Erythroblast (primary cell): ENCODE measurements at places on chromosomes 12 and 14.

- no peak for DNase-seq
Measured at GRCh38 chr12:1620092-1620491, 8.9 kb upstream of the WNT5B start.

DNA sequence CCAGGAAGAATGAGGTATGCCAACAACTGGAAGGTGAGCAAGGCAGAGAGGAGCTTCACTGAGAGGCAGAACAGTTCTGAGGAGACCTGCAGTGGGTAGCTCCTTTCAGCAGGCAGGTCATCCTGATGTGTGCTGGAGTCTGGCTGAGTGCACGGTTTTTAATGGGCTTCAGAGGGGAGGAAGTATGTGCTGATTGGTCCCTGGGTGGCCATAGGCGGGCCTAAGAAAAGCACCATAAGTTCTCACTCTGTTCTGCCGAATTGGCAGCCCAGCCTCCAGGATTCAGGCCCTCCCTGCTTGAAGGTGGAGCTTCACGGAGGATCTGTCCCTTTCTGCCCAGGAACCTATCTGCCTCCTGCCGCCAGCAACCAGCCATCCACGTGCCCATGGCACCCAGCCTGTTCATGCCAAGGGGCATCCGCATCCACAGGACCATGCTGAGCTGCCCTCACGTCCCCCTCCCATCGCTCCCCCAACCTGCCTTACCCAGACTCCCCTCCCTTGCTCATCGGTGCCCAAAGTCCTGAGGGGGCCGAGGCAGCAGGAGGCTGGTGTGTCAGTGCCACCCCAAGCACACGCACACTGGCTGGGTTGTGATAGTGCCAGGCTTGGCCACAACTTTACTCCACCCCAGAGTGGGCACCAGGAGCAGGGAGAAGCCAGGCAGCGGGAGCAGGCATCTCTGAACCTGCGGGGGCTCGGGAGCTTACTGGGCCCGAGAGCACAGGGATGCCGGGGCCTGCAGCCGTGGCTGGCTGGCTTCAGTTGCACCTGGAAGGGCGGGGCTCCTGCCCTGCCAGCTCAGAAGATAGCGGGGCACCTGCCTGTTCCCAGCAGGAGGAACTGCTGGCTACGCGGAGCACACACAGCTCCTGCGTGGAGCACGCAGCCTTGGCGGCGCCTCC is 608.4 kb upstream of the FOXG1 start:
- no peak for DNase-seq

GRCh38 chr14:93683226-93683625 is 105.1 kb downstream of the PRIMA1 start:
- DNase-seq = peak; percentile 40

- no peak for DNase-seq
Measured at GRCh38 chr14:45199230-45199629, 53.8 kb downstream of the MIS18BP1 start.

DNA sequence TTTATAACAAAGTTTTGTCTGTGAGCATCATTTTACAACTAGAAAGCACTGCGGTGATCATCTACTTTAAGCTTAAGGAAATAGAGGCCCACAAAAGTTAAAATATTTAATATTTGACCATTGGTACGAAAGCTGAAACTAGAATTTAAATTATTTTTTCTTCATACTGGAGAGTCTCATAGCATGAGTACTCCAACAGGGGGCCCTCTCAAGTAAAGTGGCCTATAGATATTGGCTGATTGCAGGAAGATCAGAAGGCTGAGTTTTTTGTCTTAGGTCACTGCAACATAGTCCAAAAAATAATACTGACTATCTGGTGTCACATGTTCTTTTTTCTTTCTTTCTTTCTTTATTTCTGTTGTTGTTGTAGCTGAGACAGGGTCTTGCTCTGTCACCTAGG is 75.3 kb upstream of the ZDHHC17 start:
- peak; percentile 34 for DNase-seq

DNA sequence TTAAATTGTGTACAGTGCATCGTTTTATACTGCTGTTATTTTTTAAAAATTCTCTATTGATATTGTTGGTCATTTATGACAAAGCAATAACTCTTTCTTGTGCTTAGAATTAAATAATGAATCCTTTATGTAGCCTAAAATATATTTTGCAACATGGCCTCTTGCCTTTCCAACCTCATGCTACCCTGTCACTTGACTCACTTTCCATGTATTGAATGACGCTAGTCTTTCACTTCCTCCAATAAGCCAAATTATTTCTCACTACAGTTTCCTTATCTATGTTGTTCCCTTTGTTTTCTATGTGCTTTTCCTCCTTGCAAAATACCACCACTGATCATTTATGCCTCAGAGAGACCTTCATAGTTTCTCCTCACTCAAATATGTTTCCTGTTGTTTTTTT is 16.3 kb upstream of the EPYC start:
- DNase-seq = no peak

DNA sequence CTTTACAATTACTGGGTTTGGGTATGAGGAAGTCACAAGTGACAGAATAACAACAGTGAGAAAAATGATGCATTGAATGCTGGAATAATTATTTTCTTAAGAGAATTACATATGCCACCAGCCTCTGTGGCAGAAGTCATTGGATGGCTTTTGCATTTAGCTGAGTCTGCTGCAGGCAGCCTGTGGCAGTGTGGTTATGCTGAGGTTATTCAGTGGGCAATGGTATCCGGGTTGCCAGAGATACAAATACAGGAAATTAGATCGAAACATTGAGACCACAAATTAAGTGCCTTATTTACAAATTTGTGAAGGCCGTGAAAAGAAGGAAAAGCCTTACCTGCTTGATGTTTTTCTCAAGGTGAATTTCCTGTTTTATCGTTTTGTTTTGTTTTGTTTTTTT is 1050.0 kb downstream of the GALC start:
- DNase-seq = no peak

DNA sequence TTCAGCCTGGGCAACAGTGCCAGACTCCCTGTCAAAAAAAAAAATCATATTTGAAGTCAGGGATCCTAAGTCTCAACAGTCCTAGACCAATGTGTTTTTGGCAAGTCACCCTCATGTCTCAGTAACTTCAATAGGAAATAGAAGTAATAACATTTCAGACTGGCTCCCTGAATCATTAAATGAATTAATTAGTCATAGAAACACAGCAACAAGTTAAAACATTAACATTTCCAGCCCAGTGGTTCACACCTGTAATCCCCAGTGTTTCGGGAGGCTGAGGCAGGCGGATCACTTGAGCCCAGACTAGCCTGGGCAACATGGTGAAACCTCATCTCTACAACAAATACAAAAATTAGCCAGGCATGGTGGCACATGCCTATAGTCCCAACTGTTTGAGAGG is 125.2 kb downstream of the GTF2A1 start:
- no peak for DNase-seq

DNA sequence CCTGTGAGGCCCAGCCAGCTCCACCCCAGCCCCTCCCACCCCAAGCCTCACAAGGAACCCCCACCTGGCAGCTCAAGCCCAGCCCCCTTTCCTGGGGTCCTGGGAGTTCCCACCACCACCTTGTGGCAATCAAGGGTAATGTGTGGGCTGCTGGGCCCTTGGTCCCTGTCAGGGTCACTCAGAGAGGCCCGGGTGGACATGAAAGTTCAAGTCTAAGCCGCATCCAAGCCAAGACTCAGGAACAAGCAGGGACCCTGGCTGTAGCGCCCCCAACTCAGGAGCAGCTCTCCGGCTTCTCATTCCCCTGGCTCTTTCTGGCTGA is 106.4 kb upstream of the C14orf180 start:
- DNase-seq = no peak

DNA sequence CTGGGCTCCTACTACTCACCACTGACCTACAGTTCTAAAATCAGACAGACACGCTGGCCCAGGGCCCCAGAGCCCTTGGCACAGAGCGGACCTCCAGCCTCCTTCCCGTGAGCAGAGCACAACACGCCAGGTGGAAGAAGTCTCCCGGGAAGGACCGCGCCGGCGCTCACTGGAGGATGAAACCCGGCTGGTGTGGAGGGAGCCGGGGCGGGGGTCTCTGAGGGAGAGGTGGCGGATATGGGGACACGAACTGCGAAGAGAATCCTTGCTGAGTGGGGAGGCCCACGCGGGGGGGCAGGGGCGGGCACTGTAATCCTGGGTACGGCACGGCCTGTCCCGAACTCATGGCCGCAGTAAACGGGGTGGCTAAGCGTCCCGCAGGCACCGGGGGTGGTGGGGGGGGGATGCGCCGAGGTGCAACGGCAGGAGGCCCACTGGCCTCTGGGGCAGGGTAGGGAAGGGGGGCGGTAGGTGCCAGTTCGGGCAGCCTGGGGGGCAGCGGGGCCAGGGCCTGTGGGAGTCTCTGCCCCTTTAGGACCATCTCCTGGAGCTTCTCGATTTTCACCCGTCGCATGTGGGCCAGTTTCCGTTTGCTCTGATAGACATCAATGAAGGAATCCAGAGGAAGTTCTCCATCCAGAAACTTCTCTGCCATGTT is 28.8 kb downstream of the VPS37B start:
- DNase-seq = no peak

- DNase-seq = no peak
Measured at GRCh38 chr12:78101113-78101876, 270.6 kb downstream of the NAV3 start.

GRCh38 chr12:77324763-77325468 is 259.5 kb upstream of the E2F7 start:
- DNase-seq = peak; percentile 35

DNA sequence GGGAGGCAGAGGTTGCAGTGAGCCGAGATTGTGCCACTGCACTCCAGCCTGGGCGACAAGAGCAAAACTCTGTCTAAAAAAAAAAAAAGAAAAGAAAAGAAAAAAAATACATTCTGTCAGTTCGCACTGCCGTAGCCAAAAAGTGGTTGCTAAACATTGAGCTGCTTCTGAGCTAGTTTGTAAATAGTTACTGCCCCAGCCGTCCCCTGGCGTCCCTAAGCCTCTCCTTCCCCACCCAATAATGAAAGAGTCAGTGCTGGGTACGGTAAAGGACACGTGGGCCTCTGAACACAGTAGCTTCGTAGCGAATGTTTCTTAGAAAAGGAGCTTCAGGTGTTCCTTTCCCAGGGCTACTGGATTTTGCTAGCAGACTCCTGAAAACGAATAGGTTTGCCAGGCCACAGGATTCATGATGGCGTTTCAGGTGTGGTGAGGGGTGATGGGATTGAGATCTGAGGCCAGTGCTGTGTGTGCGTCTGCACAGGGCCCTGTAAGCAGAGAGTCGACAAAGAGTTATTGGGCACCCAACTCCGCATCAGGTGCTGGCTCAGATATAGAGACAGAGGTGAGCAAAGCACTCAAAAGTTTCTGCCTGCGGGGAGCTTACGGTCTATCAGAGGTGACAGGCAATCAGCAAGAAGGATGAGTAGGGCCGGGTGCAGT is 94.1 kb downstream of the LGMN start:
- no peak for DNase-seq

GRCh38 chr14:56807386-56808109 is 2.7 kb downstream of the OTX2 start:
- no peak for DNase-seq

- no peak for DNase-seq
Measured at GRCh38 chr14:68308726-68309520, 483.9 kb downstream of the ZFP36L1 start.

DNA sequence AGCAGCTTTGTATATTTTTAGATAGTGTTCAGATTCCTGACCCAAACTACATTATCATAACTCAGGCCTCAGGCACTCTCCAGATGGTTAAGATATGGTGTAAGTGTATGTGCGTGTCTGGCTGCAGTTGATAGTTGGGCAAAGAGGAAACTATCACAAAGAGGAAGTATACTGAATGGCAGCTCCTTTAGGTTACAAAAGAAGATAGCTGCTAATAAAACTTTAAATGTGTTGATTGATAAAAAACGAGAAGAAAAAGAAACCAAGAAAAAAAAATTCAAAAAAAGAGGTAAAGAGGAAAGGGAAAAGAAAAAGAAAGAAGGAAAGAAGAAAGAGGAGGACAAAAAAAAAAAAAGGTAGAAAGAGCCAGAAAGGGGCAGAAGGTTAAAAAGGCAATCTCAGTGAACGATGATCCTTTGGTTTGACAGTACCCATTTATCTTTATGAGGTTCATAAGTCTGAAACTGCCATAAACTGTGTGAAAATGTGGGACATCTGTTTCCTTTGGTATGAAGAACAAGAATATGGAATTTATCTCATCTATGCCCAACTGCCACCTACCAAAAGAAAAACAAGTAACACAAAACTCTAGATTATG is 42.2 kb downstream of the TAOK3 start:
- DNase-seq = peak; percentile 94

DNA sequence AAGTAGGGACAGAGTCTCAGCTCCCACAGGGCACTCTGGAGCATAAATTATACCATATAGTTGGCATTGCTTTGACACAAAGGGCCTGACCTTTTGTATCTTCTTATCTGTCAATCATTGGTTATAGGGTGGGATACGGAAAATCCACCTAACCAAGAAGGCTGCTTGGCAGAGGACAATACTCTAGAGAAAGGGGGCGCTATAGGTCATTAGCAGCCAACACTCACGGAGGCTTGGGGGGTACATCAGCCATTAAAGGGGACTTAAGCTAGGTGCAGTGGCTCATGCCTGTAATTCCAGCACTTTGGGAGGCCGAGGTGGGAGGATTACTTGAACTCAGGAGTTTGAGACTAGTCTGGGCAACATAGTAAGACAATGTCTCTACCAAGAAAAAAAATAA is 22.9 kb downstream of the SPTSSA start:
- peak; percentile 12 for DNase-seq

- DNase-seq = no peak
Measured at GRCh38 chr14:72679141-72679535, 214.8 kb downstream of the DPF3 start.

DNA sequence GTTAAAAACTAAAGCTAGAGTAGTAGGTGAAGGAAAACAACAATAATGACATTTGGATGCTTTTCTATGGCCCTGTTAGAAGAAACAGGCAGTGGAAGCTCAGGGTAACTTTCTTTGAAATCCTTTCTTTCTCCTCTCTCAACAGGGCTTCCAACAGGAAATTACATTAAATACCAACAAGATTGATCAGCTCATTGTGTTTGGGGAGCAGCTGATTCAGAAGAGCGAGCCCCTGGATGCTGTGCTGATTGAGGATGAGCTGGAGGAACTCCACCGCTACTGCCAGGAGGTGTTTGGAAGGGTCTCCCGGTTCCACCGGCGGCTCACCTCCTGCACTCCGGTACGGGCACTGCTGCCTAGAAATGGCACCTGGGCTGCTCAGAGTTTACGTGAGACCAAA is 81.5 kb downstream of the ESR2 start:
- DNase-seq = no peak

DNA sequence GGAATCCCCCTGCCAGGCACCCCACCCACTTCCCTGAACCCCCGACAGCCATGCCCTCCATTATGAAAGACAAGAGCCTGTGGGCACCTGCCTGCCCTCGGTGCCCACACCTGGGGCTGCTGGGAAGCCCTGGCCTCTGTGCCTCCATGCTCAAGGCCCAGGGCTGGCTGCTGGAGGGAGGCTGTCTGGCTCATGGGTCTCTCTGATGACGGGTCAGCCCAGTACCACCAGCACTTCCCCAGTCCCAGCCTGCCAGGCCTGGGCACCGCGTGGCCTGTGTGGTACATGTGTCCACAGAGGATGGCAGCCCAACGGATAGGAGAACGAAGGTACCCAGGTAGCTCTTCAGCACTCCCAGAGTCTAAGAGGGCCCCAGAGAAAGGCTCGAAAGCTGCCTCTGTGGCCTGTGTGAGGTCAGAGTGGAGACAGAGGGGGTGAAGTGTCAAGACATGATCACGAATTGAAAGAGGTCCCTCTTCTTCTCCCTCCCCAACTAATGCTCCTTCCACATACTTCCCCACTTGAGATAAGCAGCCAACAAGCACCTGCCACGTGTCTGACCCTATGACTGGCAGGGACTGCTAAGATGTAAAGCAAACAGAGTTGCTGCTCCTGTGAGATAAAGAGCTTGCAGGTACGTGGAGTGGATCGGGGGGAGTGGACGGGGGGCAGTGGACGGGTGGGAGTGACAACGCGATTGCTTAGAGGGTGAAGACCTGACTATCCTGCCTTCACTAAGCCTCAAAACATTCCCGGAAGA is 21.2 kb downstream of the FBLN5 start:
- DNase-seq = no peak
